ENCODE measurements at places on chromosomes 1 and 21.
A peak's percentile ranks its signal among the peaks of the same experiment; 100 is the strongest.

GRCh38 chr1:31154632-31155215 lies 85.0 kb downstream of the NKAIN1 start:
- DNase-seq = no peak

DNA sequence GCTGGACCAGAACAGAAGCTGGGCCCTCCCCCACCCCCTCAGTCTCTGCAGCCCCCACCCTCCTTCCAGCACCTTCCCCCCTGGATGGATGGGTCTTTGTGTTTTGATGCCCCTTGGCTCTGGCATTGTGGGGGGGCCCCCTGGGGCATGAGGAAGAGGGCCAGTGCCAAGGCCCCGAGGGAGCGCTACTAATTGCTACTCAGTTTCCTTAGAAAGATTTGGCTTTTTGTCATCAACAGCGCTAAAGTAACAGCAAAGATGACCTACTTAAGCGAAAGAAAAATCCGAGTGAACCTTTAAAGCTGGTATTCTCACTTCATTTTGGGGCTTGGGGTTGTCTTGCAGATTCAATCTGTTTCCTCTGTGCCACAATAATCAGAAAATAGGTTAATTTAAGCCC lies 63.5 kb downstream of the SKI start:
- no peak for DNase-seq

DNA sequence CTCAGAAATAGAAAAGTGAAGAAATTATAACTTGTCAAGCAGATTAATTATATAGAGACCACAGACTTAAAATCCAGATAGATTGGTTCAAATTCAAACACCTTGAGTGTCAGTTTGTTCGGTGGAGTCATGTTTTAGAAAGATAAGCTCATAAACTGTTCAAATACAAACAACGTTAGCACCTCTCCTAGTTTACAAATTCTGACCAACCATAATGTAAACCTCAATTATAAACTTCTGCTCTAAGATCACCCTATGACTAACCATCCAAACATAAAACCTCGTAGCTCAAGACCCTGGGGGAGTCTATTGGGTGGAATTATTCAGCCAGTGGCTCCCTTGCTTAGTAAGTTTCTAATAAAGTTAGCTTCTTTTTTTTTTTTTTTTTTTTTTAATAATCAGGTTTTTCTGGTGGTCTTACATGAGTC lies 12.4 kb downstream of the CBR1 start:
- DNase-seq = no peak

- DNase-seq = peak; percentile 24
Measured at GRCh38 chr1:115829023-115829674, 11.8 kb downstream of the NHLH2 start.

DNA sequence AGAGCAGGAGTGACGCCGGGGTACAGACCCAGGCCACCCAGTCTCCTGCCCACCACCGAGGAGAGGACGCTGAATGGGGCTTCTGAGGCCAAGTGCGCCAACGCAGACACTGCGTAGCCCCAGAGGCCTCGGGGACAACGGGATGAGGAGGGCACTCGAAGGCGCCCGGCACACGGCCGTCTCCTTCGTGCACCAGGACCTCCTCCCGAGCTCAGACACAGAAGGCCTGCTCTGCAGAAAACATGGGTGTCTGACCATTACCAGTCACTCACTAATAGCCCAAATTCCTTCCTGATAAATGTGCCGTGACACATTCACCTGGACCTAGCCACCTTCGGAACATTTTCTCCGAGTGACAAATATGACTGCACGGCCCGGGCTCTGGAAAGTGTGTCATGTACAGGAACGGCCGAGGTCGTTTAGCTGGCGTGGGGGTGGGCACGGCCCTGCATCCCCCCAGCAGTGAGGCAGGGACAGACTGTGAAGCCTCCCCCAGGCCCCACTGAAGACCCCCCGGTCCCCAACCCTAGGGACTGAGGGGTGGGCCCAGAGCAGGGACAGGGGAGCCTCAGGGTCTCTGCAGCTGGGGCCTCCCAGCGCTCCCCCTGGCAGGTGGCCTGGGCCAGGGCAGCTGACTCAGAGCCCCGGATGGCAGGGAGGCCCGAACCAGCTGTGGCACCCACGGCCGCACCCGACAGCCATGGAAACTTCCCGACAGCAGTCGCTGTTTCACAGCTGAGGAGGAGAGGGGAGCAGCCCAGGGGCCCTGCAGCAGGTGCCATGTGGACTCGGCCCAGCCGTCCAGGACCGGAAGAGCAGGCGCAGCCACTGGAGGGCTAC lies 16.7 kb upstream of the COL6A2 start:
- DNase-seq = no peak

- no peak for DNase-seq
Measured at GRCh38 chr21:34299168-34299539, 64.7 kb upstream of the KCNE2 start.

- DNase-seq = no peak
Measured at GRCh38 chr1:167294528-167294927, 73.8 kb downstream of the POU2F1 start.

- no peak for DNase-seq
Measured at GRCh38 chr1:234538930-234539649, 60.1 kb upstream of the TARBP1 start.

- DNase-seq = no peak
Measured at GRCh38 chr1:195158091-195158490, 1450.1 kb downstream of the KCNT2 start.

DNA sequence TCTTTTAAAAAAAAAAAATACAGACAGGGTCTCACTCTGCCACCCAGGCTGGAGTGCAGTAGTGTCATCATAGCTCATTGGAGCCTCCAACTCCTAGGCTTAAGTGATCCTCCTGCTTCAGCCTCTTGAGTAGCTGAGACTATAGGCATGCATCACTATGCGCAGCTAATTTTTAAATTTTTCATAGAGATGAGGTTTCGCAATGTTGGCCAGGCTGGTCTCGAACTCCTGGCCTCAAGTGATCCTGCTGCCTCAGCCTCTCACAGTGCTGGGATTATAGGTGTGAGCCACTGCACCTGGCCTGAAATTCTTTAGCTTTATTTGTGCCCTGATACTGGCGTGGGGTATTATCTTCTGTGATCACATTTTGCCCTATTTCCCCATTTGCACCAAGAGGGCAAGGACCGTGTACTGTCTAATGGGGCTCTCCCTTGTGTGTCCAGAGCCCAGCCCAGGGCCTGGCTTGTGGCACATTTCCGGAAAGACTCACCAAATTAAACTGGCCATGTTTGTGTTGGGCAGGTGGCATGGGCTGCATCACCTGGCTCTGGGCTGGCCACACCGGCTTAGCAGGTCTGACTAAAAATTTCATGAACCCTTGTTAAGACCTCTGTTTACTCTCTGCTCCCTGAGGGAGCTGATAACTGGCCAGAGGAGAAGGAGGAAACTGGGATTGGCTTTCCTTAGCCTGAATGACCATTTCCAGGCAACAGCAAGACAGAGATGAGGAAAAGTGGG lies 32.2 kb downstream of the TRIM62 start:
- DNase-seq = no peak

- DNase-seq = peak; percentile 6
Measured at GRCh38 chr1:108560189-108560873, 431 bp downstream of the EEIG2 start.
